Fibroblast of skin of scalp (primary cell): ENCODE measurements at places on chromosomes 5 and 9.
A peak's percentile ranks its signal among the peaks of the same experiment; 100 is the strongest.

DNA sequence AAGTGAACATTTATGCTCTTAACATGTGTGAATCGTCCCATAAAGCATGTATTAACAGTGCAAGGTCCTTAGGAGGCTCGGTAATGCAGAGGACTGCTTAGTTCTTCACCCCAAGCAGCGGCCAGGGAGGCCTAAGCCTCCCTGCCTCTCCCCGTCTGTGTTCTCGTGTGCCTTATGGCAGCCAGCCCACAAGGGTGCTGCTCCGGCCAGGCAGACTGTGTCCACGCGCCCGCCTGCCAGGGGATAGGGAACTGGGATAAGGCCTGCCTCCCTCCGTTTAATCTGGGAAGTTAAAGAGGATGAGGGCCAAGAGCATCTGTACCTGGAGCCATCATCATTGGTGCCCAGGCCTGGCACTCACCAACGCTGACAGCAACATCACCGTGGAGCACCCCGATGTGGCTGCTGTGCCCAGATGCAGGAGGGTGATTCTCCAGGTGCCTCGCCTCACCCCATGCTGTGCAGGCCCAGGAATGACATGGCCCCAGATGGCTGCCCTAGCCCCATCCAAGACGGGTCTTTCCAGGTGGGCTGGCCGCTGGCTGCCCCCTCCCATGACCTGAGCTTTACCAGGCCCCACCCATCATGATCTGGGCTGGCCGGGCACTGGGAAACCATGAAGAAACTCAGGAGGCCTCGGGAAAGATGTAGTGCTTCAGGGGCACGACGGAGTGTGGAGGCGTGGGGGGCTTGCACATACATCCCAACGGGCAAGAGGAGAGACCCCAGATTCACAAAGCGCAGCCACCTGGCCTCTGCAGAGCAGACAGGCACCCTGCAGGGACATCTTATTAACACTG lies 35.6 kb upstream of the SUSD3 start:
- DNase-seq: no peak

DNA sequence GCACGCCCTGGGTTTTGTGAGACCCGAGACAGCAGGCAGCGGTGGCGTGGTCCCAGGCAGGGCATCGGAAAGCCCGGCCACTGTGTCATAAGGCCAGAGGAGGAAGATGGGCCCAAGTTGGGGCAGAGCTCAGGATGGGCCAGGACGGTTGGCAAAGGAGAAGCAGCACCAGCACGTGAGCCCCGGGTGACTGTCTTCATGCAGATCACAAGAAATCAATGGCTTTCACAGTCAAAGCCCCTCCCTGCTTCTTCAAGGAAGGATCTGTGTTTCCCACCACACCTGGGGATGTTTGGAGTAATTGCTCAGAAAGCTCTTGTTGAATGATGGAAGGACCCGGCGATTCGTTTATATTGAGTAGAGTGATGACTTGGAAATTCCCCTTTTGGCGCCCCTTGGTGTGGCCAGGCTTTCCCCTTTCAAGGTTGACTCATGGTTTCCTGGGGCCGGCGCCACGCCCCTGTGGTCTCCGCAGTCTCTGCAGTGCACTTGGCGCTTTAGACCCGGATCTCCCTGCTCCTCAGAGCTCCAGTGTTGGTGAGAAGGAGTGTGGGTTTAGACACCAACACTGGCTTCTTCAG lies 52.1 kb downstream of the IL31RA start:
- DNase-seq: no peak

GRCh38 chr5:40619421-40619820 lies 60.3 kb upstream of the PTGER4 start:
- DNase-seq: peak; percentile 44

DNA sequence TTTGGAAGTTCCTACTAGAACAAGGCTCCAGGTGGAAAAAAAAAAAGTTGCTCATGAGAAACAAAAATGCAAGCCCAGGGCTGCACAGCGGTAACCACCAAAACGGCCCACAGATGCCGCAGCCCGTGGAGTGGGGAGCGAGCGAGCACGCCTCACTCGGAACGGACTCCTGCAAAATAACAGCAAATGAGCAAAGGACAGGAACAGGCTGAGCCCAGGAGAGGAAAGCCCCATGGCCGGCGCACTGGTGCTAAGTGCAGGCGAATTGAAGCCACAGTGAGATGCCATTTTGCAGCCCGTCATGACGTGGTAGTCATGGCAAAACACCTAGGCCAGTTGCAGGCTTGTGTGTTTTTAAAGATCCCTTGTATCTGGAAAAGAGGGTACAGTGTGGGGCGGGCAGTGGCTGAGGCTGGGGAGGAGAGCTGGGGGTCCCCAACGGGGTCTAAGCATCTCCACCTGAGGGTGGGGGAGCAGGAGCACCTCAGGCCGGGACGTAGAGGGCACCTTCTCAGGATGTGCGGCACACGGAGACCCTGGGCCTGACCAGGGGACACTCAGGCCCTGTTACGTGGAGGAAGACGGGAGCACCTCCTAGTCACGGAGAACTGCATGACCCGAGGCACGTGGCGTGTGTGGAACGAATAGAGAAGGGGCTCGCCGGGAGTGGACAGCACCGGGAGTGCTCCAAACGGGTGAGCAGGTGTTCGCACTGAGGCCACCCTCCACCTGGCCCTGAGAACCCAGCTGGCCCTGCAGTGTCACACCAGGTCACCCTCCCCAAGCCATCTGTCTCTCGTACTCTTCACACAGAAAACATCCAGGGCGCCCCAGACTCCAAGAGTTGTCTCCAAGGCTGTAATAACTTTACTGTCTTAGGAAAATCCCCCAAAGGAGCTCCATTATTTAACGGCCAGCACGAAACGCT lies 10.7 kb downstream of the GRM6 start:
- DNase-seq: no peak

DNA sequence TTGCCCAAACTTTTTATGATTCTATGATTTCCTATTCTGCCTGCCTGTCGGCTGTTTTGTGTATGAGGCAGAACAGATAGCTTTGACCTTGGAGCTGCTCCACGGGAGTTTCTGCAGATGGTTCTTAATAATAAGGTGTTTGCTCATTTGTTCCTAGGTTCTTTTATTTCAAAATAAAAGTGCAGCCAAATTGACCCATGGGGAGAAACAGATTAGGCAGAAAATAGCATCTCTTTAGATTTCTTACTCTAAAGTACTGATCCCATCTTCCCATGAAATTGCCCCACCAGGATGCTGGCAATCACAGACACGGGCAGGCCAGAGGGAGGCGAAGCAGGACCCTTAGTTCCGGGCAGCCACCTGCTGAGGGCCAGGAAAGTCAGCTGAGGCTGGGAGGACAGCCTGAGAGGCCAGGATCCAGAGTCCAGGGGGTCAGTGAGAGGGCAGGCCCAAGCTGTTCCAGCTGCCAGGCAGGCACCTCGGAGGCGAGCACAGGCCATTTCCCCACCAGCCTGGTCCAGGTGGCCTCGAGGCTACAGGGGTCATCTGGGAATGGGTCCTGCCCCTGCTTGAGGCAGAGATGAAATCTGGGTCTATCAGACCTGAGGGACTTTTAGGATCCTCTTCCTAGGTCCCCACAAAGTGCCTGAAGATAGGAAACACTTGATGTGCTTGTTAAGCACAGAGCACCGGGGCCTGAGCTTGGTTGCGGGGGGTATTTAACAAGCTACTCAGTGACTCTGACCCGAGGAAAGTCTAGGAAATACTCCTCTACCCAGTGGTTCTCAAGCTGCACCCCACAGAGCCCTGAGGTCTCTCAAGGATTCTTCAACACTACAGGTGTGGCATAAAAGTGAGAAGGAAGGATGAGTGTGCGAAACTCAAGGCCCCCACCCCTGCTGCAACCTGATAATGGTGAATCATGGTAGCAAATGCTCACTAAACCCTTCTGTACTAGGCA lies 145.4 kb downstream of the CMYA5 start:
- DNase-seq: no peak

DNA sequence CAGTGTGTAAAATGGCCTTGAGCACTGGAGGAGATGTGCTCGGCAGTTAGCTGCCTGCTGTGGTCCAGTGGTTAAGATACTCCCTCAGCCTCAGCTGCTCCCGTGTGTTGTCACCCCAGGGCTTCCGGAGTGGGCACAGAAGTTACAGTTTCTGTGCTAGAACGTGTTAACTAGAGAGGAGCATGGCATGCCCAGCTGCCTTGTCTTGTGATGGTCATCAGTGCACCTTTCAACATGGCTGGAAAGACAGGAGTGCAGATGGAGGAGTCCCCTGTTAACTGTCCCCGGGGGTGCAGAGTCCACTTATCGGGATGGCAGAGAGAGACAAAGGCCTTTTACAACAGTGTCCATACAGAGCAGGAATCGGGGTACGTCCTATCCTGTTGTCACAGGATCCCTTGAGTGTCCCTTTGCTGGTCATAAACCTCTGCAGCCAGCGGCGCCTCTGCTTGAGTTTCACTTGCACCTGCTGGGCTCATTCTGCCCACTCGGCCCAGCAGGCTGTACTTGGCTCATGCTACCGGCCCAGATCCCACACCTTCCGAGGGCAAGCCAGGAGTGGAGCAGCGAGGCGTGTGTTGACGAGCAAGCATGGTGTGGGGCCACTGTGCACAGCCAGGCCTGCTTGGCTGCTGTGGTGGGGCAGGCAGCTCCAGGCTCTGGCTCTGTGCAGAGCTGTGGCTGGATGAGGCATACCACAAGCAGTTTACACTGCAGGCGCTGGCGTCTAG lies 112.6 kb downstream of the EHMT1 start:
- no peak for DNase-seq

DNA sequence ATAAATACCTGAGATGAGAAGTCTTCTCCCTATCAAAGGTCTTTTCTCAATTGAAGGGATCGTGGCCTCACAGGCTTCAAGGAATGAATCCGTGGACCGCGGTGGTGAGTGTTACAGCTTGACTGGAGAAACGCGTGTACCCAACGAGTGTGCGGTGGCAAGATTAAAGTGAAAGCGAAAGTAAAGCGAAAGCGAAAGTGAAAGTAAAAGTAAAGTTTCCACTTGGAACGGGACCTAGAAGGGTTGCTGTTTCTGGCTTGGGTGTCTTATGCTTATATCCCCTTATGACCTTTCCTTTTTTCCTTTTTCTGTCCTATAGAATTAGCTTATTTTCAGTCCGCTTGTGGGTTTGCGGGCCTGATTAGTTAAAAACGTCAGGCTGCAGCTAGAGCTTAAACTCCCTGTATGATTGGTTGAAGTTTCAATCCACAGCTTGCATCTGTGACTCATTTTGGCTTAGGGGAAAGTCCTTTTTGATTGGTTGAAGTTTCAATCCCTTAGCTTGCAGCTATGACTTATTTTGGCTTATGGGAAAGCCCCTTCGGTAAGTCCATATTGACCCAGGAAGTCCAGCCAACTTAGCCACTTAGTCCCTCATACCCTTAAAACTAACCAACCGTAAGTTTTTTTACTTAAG lies 924.3 kb upstream of the CDH10 start:
- DNase-seq: no peak

GRCh38 chr5:125549322-125549911 lies 803.0 kb upstream of the ZNF608 start:
- DNase-seq: no peak

- DNase-seq: no peak
Measured at GRCh38 chr5:145924849-145925248, 11.5 kb upstream of the SH3RF2 start.

- DNase-seq: no peak
Measured at GRCh38 chr9:73923796-73924195, 573.3 kb upstream of the RORB start.

DNA sequence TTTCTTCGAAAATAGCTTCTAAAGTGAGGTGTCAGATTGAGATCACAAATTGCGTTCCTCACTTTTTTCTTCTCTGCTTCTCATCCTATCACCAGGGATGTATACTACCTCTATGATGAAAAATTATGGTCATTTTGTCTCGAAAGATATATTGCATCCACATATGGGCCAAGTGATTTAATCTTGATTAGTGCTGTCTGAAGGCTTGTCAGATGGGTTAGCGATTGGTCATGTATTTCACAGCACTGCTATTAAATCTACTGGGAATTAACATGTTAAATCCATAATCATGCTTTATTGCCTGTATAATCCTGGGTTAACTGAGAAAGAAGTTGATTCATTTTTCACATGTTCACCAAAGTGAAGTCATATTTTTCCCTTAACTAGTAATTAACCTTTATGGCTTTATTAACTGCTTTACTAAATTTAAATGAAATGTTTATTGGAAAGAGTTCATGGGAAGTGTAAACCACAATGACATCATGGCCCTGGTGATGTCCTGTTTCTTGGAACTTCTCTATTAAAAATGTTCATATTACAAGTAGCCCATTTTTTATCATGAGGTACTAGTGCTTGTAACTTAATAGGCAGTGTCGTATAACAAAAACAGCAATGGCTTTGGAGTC lies 193.3 kb downstream of the SMC2 start:
- DNase-seq: no peak

DNA sequence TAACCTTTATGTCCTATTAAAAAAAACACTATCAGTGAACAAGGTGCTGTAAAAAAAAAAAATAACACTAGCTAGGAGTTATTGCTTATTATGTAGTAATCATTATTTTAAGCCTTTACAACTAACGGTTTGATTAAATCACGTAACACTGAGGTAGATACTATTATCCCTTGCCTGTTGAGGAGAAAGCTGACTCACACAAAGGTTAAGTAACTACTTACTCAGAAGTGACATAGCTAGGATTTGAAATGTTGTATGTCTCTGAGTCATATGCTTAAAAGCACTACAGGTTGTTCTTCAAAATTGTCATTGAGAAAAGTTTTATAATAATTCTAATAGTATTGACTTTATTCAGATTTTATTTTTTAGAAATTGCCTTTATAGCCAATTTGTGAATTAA lies 8.8 kb downstream of the TENT2 start:
- DNase-seq: no peak

GRCh38 chr9:130892477-130893304 lies 3.9 kb downstream of the QRFP start:
- no peak for DNase-seq

- DNase-seq: no peak
Measured at GRCh38 chr5:1051366-1051720, 42.7 kb downstream of the NKD2 start.

DNA sequence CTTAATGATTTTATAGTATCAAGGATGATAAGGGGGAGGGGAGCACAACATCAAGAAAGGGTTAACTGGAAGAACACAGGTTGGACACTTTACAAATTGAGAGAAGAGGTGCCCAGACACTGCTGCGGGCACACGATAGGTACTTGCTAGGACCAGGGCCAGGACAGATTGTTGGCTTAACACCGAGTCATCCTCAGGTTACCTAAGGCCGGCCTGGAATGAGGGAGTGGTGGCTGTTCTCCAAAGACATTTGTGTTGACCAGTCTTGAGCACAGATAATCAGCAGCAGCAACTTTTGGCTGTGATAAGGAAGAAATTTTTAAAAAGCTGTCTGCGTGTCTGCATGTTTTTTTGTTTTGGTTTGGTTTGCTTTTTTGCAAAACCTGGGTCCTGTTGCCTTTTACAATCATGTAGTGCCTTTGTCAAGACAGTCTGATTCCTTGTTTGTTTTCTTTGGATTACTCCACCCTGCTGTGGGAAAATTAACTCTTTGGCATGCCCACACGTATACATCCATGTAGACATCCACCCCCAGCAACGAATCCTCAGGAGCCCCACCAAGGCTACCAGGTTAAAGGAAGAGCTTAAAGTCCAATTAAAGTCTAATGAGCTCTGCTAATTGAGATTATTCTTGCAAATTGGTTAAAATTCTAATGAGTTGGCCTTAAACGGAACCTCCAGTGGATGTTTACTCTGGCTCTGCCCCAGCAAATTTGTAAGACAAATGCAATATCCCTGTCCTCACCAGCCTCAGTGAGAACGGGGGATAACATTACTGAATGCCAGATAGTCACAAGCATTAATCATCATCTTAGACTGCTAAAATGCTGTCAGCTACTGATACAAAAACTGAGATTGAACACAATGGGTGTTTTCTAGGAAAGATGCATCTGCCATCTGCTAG lies 382.3 kb downstream of the ACTL7B start:
- peak; percentile 87 for DNase-seq
